Stimulated activated CD4-positive, alpha-beta T cell treated with anti-CD3 and anti-CD28 coated beads, Interleukin-1b, Interleukin-23, amount 100 ng/mL, for 1 hour (primary cell): ENCODE measurements at places on chromosomes 16 and 17.

- no peak for DNase-seq
These were observed 8.1 kb downstream of the SERPINF1 start for GRCh38 chr17:1769822-1770477.

DNA sequence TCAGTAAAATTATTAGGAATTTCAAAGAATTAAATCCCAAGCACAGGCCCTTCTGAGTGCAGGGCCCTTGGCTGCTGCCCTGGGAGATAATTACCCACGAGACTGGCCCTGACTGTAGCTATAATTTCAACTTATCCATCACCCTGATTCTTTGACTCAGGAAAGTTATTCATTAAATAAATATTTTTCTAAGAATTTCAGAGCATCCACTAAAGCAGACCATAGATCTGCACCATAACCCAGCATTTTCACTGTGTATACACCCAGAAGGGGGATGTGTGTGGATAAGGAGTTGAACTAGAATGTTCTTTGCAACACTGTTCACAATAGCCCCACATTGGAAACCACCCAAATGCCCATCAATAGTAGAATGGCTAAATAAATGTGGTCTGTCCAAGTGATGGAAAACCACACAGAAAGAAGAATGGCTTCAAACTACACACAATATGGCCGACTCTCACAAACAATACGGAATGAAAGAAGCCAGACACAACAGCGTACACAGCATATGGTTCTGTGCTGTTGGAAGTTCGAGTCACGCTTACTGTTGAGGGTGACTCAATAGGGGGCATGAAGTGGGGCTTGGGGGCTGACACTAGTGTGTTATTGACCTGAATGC, 33.9 kb upstream of the MEAK7 start:
- no peak for DNase-seq

DNA sequence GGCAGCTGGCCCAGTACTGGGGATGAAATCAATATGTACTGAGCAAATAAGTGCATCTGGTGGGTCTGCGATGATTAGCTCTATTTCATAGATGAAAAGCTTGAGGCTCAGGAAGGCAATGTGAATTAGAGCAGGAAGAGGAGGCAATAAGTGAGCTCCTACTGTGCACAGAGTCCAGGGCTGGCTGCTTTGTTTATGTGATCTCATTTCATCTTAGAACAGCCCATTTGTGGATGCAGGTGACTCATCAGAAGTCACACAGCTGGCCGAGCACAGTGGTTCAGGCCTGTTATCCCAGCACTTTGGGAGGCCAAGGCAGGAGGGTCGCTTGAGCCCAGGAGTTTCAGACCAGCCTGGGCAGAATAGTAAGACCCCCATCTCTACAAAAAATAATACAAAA, 7.1 kb downstream of the TMEM114 start:
- DNase-seq = no peak

DNA sequence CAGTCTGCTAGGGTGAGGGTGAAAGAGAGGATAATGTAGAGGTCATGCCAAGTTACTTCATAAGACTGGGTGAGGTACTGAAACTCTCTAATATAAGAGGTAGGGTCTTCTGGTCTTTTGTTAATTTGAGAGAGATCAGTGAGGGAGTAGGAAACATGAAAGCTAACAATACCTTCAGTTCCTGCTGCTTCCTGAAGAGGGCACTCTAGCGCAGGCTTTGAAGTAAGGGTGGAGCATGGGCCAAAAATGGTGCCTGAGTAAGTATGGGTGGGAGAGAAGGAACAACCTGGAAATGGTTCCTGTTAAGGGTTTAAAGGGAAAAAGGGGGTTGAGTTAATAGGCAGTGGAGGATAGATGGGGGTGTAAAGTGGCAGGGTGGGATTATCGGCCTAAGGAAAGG, 2449.5 kb downstream of the TP53TG3F start:
- no peak for DNase-seq

GRCh38 chr17:28811651-28812090, 30.9 kb downstream of the FAM222B start:
- no peak for DNase-seq

GRCh38 chr17:49580055-49580721, 4.5 kb downstream of the NXPH3 start:
- DNase-seq = no peak

- no peak for DNase-seq
These were observed 9.1 kb downstream of the SLC16A3 start for GRCh38 chr17:82237746-82238471.

GRCh38 chr17:50451943-50452629, 16.6 kb downstream of the CHAD start:
- no peak for DNase-seq

GRCh38 chr16:73026754-73027684, 20.9 kb downstream of the ZFHX3 start:
- DNase-seq = no peak

- DNase-seq = no peak
These were observed at the start of gene USH1G for GRCh38 chr17:74922694-74923537. USH1G (minus strand) TSS chr17:74923255; CDS start chr17:74923073, 182 bp downstream.

DNA sequence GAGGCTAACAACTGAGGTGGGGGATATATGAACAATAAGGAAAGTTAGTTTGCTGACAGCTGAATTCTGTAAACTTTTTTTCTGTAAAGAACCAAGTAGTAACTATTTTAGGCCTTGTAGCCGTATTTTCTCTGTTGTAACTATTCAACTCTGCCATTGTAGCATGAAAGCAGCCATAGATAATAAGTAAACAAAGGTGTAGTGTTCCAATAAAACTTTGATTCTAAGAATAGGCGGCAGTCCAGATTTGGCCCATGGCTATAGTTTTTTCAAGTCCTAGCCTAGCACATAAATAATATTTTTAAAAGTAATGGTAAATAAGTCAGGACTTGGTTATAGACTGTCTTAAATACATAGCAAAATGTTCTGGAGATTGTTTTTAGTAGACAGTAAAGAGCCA, 142.0 kb downstream of the STXBP4 start:
- no peak for DNase-seq

DNA sequence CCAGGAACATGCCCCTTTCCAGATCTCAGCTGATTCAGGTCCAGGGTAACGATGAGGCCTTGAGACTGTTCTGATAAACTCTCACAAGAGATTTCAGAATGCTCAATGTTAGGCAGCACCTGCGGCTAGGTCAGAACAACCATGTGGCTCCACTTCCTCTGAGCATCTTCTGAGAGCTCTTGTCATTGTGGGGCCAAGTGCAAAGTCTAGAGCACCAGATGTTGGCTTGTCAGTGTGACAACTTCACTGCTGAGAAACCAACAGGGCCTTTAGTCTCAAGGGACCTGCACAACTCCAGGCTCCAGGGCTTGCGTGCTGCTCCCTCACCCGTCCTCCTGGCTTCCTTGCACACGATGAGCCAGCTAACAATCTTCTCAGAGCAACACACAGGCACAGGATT, 29.0 kb downstream of the FCSK start:
- DNase-seq = no peak

DNA sequence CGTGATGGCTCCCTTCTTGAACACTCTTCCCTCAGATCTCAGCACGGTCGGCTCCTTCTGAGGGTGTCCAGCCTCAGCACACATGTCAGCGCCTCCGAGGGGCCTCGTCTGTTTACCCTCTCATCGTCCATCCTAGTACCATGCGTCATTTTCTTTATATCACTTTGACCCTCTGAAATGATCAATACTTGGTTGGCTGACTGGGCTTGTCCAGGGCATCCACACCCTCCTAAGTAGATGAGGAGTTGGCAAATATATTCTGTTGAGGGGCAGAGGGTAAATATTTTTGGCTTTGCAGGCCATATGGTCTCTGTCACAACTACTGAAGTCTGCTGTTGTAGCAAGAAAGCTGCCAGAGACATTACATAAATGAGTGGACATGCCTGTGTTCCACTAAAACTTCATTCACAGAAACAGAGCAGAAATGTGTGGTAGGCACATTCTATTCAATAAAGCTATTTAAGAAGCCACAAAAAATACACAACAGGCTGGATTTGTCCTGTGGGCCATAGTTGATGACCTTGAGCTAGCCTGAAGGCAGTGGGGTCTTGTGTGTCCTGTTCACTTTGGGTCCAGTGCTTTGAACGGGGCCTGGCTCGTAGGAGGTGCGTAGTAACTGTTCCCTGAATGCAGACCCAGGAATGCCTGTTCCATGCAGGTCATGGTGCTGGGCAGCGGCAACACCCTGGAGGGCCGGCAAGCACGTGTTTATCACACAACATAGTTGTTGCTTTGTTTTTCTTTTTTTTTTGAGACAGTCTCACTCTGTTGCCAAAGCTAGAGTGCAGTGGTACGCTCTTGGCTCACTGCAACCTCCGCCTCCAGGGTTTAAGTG, 185.8 kb downstream of the SNX29 start:
- no peak for DNase-seq

DNA sequence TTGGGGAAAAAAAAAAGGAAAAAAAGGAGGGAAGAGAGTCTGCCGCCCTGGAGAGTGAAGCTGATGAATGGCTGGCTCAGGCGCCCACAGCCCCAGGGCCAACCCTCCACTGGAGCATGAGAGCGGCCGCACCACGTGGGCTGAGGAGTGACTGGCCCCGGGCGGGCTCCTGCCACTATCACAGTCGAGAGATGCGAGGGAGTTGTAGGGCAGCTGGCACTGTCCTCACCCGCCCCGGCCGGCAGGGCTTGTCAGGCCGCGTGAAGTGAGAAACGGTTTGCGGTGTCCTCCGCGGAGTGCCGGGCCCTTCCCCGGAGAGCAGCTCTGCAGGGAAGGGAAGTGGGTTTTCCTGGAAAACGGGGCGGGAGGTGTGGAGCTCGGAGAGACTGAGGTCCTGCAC, 45.9 kb downstream of the JPH3 start:
- no peak for DNase-seq

DNA sequence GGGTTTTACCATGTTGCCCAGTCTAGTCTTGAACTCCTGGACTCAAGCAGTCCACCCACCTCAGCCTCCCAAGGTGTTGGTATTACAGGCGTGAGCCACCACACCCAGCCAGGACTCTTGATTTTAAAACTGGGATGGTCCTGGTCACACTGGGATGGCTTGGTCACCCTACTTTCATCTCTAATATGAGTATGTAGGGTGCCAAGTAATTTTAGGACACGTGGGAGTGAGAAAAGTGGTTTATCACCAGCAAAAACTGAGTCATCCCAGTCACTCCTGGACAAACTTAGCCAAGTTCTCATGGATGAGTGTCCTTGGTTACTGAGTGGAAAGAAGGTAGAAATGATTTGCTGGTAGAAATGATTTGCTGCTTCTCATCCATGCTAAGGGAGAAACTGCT, 9.9 kb downstream of the CLEC19A start:
- DNase-seq = no peak

- no peak for DNase-seq
These were observed 266.2 kb downstream of the CEP112 start for GRCh38 chr17:65925606-65926307.

DNA sequence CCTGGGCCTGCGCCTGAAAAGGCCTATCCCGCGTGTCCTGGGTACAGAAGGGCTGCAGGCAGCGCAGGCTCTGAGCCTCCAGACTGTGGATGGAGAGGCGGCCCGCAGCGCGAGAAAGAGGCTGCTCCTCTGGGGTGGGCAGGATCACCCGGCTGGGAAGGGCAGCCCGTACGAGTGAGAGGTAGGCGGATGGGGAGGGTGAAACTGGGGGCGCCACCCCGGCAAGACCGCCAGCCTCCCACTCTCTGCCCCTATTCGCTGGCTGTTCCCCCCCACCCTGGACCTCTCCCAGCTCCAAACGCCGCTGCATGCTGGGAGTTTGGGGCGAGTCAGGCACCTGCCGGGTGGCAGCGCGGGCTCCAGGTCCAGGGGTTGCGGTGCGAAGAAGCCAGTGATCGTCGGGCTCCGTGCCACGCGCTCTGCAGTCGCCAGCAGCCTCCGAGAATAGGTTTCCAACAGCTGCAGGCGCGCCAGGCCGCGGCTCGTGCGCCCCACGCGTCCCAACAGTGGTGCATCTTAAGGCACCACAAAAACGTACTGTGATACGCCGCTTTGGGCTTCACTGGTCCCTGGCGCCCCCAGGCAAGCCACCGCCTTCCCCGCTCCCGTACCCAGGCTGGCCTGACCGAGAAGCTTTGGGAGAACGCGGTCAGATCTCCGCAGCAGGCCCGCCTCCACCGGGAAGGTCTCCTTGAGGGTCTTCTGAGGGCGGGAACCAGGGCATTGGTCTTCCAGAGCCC, 1.1 kb downstream of the NOXO1 start:
- DNase-seq = no peak

DNA sequence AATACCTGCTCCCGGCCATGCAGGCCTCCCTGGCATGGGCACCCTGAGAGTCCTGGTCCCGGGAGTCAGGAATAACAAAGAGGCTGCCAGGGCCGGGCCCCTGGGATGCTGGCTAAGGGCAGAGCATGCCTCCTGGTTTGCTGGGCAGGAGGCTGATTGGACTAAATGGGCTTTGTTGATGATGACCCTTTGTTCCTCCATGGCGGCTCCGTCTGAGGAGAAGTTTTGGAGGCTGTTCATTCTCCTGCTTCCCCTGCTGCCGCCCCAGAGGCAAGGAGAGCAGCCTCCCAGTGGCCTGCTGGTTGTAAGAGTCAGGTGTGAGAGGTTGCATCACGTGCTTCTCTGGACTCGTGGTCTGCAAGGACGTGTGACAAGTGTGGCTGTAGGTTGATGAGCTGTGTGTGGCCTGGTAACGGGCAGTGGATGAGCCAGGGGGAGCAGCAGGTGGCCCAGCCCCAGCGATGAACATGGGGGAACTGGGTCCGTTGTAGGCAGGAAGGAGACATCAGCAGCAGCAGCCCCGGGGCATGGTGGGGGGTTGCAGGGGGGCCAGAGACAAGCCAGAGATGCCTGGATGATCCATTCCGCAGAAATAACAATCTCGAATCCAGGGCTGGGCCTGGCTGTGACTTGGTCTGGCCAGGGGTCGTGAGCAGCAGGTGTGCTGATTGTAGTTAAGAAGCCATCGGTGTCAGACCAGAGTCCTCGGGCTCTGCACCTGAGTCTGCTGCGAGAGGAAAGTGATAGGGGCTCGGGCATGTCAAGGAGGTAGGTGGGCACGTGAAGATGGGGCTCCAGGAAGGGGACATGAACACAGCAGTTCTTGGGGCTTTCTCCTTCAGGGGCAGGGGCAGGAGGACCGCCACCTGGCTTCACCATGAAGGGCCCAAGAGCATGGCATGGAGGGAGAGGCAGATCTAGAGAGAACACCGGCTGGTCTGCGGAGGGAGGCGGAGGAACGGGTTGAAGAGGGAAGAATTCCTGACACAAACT, 101.4 kb downstream of the TNFRSF13B start:
- no peak for DNase-seq

DNA sequence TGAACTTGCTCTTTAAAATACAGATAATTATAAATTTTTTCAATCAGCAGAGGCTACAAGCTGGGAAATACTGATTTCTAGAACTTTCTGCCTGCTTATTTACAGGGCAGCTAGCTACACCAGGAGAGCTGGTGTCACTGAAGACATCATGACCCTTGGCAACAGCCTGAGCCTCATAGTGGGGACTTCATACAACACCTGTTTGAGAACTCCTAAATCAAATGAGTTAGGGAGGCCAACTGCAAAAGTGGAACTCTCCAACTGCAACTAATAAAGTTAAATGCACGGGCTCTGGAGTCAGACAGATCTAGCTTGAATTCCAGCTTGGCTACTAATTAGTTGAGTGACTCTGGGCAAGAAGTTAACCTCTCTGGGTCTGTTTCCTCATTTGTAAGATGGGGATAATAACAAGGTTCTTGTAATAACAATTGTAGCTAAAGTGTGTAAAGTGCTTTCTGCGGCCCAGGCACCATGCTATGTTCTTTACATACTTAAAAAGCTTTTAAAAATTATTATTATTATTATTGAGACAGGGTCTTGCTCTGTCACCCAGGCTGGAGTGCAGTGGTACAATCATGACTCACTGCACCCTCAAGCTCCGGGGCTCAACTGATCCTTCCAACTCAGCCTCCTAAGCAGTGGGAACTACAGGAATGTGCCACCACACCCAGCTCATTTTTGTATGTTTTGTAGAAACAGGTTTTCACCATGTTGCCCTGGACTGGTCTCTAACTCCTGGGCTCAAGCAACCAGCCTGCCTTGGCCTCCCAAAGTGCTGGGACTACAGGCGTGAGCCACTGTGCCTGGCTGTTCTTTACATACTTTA, 33.4 kb downstream of the VAC14 start:
- DNase-seq = no peak
